ENCODE measurements at places on chromosomes 1 and 21. TPM values are rescaled to one million over a fixed set of nuclear protein-coding genes. Genes with fewer than 3 reads are reported as not detected.

Gene ZFP69
- total RNA-seq: 4.9 TPM

DNA sequence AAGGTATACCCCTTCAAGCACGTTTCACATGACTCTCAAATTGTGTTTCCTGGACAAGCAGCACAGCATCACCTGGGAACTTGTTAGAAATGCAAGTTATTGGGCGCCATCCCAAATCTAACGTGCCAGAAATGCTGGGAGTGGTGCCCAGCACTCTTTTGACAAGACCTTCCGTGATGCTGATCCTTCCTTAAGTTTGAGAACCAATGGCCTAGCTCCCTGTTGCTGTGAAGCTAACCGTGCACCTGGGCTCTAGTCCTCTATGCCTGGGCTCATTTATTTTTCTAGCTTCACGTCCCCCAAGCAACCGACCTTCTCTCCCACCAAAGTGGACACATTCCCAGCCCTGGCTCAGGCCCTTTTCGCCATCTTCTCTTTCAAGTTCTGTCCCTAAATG is 4.3 kb downstream of the BEST4 start:
- no peak for DNase-seq

DNA sequence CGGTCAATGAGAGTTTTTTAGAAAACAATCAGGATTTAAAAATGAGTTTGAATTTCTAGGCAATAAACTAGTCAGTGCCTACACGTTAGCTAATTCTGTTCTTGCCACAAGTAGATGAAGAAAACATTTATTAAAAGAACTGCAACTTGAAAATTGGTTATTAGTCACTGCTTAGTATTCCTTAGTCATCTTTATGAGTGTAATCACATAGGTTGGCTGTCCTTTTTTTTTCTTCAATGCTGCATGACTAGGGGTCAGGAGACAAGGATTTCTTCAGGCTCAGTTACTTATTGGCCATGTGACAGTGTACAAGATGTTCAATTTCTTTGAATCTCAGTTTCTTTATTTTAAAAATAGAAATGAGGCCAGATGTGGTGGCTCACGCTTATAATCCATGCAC is 17.1 kb downstream of the SOAT1 start:
- DNase-seq: no peak

DNA sequence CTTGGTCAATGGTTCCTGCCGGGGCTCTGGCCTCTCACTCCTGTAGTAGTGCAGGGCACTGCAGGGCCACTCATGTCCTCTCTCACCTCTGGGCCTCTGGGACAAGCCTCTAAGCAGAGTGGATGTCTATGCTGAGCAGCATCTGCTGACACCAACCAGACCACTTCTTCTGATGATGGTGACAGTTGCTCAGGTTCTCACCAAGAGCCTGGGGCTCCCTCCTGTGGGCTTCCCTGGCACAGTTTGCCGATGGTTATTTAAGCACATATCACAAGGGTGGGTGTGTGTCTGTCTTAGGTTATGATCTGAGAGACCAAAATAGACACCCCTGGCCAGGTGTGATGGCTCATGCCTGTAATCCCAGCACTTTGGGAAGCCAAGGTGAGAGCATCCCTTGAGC is 17.4 kb upstream of the GPR137B start:
- DNase-seq: no peak

Measured in osteocyte (in vitro differentiated cells).